HFFc6 (cell line): ENCODE measurements at places on chromosomes 5 and 9.

GRCh38 chr9:132383462-132383883, 23.2 kb downstream of the TTF1 start:
- no peak for DNase-seq

GRCh38 chr5:110879675-110880074, 140.9 kb downstream of the SLC25A46 start:
- DNase-seq, result no peak

- no peak for DNase-seq
Measured at GRCh38 chr9:711761-712553, 129.5 kb upstream of the DMRT1 start.

- DNase-seq, result no peak
Measured at GRCh38 chr9:70403618-70404025, 10.8 kb downstream of the KLF9 start.

DNA sequence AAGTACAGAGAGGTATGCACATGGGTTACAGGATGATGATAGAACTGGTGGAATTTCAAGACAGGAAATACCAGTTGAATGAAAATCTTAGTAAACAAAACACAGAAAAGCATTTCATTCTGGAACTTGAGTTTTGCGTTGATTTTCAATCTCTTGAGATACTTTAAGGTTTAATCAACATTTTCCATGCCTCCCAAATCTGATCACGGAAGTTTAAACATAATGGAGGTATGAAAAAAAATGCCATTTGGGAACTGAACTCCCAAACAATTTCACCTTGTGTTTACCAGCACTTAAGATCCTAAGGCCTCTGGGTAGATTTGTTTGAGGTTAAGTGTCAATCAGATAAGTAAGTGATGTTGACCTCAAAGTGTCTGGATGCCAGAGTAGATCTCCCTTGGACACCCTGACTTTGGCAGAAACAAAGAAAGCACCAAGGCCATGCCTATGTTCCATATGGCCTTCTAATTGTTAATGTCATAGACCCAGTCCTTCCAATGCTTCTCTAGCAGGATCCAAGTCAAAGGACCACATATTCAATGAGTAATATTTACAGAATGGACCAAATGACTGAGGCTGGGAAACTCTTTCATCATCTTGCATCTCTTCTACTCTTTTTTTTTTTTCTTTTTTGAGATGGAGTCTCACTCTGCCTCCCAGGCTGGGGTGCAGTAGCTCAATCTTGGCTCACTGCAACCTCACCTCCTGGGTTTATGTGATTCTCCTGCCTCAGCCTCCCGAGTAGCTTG, 216.9 kb downstream of the ARRDC3 start:
- peak; percentile 46 for DNase-seq

DNA sequence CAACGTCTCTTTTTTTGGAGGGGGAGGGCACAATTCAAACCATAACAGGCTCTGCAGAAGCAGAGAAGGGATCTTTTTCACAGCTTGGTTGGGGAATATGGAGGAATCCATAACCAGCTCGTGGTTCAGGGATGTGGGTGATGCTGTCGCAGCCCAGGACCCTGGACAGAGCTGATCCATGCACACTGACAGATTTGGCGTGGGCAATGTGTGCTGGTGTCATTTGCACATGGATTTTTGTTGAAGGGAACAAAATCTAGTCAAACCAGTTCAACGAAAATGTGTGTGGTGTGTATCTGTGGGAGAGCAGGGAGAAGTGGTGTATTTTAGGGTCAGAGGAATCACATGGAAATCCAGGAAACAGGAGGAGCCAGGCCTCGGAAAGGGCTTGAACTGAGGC, 4.2 kb downstream of the DOCK2 start:
- DNase-seq, result peak; percentile 21

GRCh38 chr5:59236448-59236847, 653.6 kb downstream of the RAB3C start:
- no peak for DNase-seq

DNA sequence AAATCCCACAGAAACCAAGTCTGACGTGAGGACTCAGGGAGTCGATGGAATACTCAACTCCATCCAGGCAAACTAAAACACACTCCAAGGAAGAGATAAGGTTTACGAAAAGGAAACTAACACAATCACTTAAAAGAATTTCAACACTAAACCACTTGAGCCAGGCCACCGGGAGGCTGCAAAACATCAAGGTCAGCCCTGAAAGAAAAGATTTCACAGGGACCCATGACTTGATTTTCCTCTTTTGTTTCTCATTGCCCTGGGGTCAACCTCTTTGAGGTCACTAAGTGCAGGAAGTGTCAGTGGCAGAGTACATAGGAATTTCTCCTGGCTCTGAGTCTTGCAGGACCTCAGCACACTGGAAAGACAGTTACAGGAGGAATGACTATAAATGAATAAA, 77.8 kb upstream of the TARS1 start:
- DNase-seq, result no peak

GRCh38 chr5:6872441-6873160, 159.4 kb downstream of the TENT4A start:
- DNase-seq, result no peak

DNA sequence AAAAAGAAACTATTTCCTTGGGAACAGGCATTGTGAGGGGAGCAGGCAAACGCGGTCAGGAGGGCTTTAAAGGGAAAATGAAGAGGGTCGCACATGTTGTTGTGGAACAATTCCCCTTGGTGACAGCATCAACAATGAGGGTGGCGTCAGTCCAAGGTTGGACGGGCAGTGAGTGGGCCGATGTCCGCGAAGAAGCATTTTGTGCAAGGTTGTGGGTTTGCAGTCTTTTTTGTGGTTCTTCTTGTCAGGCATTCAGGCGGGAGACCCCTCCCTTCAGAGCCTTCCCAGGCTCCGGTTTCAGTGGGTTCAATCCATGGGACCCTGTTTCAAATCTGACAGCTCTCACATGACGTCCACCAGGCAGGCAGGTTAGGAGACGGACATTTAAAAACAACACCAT, 11.1 kb upstream of the SLC6A19 start:
- no peak for DNase-seq
